NT2/D1 (cell line): ENCODE measurements at places on chromosomes 4 and X.

- no peak for DNase-seq
These were observed 926 bp downstream of the NDP start for GRCh38 chrX:43971966-43972961.

GRCh38 chr4:176879380-176880116 is 86.8 kb upstream of the VEGFC start:
- DNase-seq = no peak

DNA sequence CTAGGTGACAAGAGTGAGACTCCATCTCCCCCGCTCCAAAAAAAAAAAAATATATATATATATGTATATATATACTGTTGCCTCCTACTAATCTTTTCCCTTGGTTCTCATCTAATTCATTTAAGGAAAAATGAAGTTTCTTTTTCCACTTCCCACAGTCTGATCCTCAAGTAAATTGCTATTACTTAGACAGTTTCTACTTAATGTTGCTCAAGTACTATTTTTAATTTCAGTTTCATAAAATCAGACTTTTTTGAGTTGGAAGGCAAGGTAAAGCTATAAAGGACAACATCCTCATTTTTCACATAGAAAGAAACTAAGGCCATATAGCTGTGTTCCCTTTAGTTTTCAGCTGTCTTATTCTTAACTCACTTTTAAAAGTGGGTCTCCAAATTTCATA is 5.8 kb downstream of the RXFP1 start:
- DNase-seq = no peak

DNA sequence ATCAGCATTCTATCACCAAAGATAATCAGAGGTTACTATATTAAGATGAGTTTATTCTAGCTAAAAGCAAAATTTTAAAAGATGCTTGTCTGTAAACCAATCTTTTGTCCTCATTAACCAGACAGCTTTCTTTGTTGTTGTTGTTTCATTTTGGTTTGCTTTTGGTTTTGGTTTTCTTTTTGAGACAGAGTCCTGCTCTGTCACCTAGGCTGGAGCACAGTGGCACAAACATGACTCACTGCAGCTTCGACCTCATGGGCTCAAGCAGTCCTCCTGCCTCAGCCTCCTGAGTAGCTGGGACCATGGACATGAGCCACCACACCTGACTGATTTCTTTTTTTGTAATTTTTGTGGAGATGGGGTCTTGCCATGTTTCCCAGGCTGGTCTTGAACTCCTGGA is 102.9 kb downstream of the COX18 start:
- no peak for DNase-seq

DNA sequence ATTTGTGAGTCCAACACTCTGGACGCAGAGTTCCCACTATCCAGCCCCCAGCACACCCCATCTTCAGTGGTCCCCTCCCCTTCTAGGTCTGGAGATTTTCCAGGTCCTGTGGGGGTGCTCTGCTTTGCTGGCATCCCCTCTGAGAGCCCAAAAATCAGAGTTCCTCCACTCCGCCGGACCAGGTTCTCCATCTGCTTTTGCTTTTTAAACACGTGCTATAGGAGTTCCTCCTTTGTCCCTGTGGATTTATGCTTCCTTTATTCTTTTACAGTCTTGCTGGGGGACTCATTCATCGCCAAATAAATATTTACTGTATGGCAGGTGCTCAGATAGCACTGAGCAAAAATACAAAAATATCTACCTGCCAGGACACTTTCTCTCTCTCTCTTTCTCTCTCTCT is 324.7 kb downstream of the STK32B start:
- DNase-seq = no peak

- DNase-seq = no peak
These were observed 49.4 kb downstream of the ANXA3 start for GRCh38 chr4:78601013-78601412.

GRCh38 chr4:39568805-39569204 is 41.6 kb upstream of the UGDH start:
- no peak for DNase-seq

- DNase-seq = no peak
These were observed 18.1 kb upstream of the IRAK1 start for GRCh38 chrX:154037754-154038153.

DNA sequence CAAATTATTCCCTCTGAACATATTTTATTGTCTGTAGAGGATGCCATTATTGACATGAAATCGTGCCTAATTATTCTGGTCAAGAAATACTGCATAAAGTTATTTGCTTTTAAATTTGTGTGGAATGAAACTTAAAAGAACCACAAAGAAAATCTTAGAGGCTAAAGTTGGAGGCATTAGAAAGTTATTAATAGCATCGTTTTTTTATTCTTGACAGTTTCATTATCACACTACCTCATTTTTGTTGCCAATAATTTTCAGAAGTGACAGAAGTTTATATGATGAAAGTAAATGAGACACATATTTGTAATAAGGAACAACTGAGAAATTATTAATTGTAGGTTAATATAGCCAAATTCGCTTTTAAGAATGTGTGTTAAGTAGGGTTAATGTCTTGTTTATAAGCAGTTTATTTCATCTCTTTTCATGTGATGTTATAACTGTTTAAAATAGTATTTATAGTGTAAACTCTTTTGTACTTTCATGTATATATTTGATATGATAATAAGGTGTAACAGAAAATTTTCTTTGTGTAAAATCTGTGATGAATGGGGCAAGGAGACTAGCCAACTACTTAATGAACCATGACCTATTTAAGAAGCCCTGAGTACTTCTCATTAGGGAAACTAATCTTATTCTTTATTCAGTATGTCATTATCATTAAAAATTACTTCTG is 54.5 kb upstream of the GRIA2 start:
- DNase-seq = no peak

DNA sequence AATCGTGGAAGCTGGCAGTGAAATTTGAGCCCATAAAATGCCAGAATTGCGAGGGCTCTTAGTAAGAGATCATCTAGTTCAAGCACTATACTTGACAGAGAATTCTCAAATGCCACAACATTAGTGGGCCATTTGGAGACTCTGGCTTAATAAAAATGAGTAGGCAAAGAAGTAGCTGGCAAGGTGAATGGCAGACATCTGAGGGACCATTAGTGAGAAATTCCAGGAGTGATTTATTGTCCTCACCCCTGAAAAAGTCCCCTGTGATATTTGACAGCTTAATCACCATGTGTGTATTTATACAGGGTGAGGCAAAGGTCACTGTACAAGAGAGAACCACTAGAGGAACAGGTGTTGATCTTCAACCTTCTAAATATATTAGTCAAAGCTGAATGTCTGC is 207.5 kb downstream of the CHRDL1 start:
- no peak for DNase-seq

- DNase-seq = no peak
These were observed 13.0 kb upstream of the KDR start for GRCh38 chr4:55138367-55138766.

DNA sequence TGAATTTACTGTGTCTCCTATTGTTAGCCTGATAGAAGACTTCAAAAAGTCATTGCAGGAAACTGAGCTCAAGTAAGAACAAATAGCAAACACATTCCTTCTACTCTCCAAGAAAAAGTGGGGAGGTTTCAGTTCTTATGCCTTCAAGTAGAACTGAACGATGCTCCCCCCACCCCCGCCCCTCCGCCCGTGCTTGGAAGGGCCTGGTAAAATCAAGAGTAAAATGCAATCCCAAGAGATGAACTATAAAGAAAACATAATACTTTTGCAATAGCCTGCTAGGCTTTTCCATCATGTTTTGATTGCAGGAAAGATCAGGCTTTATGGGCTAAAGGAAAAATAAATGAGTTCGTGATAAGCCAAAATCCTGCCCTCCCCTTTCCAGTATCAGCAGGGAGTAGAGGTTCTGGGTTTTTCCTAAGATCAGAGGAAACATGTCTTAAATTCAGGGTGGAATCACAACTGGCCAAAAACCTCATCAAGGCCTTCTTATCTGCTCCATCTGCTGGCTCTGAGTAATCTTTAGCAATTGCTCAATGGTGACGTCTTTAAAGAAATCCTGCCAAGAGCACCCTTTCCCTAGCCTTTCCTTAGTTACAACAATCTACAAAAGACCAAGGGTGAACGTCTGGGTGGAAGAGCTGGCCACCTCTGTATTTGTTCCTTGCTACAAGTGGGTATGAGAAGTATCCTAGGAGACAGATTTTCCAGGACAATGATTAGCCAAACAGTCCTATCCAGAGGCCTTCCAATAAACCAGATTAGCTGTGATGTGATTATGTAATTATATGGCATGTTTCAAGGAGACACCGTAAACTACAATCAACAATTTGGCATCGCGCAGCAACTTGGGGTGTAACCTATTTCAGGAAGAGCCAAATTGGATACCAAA is 66.3 kb upstream of the FAM9C start:
- DNase-seq = no peak

GRCh38 chr4:119980456-119980855 is 86.2 kb downstream of the MAD2L1 start:
- DNase-seq = no peak

- DNase-seq = peak; percentile 27
These were observed 606.2 kb downstream of the KLHL13 start for GRCh38 chrX:117510453-117510852.

GRCh38 chr4:1333256-1333655 is 13.8 kb upstream of the UVSSA start:
- DNase-seq = no peak

DNA sequence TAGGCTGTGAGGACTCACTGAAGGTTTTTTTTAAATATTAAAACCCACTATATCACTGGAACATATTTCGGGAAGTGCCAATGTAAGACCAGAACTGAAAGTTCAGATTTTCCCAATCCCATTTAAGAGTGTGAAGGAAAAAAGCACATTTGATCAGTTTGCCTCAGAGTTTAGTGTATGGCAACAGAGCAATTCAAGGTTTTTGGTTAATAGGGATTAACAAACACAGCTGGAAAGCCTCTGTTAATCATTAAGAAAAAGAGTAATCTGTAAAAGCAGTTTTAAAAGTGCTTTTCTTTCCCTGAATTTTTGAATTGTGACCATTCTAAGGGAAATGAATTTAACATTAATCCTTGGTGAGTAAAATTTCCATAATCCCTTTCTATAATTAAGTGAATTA is 60.4 kb downstream of the NPY5R start:
- DNase-seq = no peak

DNA sequence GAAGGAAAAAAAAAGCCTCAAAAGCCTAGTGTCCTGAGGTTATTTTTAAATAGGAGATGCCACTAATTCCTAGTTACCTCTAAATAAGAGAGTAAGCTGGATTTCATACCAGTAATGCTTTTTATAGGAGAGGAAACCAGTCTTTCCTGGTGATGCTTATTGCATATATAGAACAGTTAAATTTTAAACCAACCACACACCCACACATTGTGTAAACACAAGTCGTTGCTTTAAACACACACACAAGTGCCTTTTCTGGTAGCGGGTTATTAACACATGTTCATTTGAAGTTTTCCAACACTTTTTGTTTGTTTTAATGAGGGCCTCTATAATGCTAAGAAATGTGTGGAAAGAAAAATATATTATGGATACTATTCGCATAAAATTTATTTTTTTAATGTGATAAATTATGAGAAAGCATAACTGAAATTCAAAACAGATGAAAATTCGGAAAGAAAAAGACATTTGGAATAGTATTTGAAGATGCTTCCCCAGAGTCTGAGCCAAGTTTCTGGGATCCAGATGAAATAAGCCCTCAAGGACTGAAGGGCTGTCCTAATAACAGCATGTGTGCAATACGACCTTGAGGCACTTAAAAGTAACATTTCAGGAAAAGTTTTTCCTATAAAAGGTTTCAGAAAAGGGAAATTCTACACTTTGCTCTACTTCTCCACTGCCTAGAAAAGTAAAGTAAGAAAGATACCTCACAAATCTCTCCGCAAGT is 2.0 kb downstream of the ANTXR2 start:
- DNase-seq = no peak

DNA sequence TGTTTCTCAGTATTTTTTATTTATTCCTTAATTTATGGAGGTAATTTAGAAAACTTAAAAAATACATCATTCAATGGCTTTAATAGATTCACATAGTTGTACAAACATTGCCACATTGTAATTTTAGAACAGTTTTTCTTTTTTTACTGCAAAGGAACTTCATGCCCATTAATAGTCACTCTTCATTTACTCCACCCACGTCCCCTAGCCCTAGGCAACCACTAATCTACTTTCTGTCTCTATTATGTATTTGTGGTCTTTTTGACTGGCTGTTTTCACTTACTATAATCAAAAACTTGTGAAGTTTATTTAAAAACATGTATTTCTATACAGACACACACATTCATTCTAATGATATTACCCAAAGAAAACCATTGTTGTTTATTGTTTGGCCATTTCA is 664.8 kb downstream of the GRID2 start:
- DNase-seq = no peak
